ENCODE measurements at places on chromosomes 3 and 15.

GRCh38 chr15:97463696-97464095 is 496.8 kb upstream of the ARRDC4 start:
- no peak for DNase-seq

- DNase-seq, result no peak
Measured at GRCh38 chr3:134972836-134973455, 177.9 kb downstream of the EPHB1 start.

DNA sequence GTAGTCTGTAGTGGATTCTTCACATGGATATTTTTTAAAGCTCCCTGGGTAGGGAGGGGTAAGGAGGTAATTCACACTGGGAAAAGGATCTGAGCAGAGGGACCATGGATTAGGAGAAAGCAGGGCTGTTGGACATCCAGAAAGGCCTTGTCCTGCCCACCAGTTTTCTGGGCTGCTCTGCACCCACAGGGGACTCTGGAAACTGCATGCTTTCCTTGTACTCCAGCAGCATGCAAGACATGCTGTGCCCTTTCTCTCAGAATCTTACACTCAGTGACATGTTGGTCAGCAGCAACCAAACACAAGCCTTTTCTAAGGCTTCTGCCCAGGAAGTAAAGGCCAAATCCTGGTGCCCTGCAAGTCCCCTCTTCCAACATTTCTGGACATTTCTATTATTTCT is 2.5 kb upstream of the FBN1 start:
- no peak for DNase-seq

DNA sequence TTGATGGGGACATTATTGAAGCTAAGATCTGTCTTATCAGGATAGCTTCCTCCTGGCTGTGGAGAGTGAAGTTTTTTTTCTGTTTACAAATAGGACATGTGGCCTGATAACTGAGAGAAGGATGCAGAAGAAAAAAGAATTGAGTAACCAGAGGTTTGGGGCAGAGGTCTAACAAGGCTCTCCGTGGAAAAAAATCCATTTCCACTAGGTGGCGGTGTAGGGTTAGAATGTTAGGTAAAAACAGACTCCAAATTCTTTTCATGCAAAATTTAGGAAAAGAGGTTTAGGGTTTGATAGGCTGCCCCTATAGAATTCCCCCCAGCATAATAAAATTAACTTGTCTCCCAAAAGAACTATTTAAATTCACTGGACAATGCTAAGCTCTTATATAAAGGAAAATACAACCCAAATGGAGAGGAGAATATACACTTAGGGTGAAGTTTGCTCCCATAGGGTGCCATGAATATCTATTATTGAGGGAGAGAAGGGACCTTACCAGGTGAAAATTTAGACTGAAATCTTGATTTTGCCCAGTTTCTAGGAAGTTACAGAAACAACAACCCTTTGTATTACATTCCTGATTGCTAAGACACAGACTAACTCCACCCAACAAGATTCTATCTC is 1560.4 kb downstream of the OTOL1 start:
- peak; percentile 70 for DNase-seq

DNA sequence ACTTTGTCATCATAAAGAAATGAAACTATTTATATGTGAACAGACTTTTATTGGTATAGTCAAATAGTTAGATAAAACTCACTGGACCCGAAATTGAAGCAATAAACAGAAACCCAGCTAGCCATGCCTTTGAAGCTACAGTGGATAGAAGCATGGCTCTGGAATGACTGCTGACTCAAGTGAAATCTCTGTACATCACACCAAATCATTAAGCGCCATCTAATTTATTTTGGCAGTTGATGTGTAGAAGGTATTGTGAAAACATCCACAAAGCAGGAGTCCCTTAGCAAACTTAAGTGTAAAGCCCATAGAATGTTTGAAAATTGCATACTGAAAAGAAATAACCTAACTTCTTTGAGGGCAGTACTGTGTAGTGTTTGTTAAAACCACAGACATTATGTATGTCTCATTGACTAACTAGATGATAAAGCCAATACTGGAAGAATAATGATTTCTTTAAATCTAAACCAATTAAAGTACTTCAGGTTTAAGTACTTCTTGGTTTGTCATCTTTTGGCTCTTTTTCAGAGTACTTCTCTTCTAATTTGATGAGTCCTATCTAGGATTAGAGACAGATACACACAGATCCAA is 42.8 kb upstream of the FBXL22 start:
- DNase-seq, result no peak

- DNase-seq, result no peak
Measured at GRCh38 chr3:72474775-72475174, 373.5 kb downstream of the SHQ1 start.

- no peak for DNase-seq
Measured at GRCh38 chr3:186368176-186368575, 6.1 kb upstream of the DGKG start.

DNA sequence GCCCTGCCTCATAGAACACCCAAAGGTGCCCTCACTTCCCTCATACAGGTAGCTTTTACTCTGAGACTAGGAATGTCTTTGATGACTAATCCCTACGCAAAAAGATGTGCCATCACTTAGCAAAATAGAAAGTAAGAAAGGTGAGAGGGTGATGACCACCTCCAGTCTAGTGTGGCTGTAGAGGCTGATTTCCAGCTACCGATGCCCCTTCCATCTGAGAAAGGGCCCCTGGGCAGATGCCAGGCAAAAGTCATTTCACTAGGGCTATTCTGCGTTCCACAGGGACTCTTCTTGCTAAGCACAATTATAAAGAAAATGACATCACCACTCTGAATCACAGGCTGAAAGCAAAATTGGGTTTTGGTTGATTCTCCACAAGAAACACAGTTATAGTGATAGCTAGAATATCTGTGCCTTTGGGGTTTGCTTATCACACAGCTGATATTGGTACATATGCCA is 77.4 kb downstream of the RBPMS2 start:
- DNase-seq, result no peak

DNA sequence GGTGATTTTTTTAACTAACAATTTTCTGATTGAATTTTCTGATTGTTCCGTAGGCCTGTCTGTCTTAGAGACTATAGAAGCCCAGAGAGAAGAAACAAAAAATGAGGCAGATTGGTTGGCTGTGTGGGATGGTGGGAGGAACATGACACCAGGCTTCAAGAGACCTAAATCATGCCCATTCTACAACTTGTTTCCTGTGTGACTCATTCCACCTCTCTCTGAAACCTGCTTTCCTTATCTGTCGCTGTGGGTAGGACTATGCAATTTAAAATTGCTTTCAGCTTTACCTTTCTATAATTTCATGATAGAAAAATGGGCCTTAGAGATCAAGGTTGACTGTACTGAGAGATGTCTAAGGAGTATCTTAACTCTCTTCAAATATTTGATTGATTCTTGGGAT is 44.5 kb downstream of the OXNAD1 start:
- no peak for DNase-seq

GRCh38 chr3:126014252-126014651 is 45.3 kb downstream of the ROPN1B start:
- DNase-seq, result peak; percentile 70

- DNase-seq, result no peak
Measured at GRCh38 chr3:148534089-148534988, 163.4 kb upstream of the AGTR1 start.

DNA sequence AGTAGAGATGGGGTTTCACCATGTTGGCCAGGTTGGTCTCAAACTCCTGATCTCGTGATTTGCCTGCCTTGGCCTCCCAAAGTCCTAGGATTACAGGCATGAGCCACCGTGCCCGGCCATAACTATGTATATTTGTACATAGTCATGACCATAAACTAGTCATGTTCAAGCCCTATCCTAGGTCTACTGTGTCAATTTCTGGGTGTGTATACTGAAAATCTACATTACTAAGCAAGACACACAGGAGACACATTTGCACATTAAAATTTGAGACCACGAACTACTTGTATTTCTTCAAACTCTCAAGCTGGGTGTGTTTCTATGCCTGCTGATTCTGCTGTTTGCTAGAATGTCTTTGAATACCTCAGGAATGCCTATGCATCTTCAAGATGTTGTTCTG is 451.3 kb upstream of the MCTP2 start:
- DNase-seq, result no peak

GRCh38 chr3:21643752-21644151 is 107.3 kb downstream of the ZNF385D start:
- no peak for DNase-seq

DNA sequence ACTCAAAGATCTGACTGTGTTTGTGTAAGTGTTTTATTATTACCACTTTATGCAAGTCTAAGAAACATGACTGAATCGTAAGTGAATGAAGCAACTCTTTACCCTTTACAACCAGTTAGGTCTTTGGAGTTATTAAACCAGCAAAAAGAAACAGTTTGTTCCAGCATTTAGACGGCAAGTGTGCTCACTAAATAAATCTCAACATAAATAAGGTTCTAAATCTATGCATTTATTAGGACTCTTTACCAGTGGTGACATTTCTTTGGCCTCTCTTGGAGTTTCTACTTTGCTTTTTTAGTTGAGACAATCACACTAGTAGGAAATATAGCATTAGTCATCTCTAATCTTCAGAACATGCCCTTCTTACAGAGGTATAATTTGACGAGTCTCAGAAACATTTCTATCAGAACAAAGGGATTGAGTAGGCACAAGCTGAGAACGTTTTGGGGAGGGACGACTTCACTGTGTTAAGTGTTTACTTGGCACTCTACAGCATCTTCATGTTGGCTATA is 739.9 kb upstream of the NR2F2 start:
- no peak for DNase-seq

DNA sequence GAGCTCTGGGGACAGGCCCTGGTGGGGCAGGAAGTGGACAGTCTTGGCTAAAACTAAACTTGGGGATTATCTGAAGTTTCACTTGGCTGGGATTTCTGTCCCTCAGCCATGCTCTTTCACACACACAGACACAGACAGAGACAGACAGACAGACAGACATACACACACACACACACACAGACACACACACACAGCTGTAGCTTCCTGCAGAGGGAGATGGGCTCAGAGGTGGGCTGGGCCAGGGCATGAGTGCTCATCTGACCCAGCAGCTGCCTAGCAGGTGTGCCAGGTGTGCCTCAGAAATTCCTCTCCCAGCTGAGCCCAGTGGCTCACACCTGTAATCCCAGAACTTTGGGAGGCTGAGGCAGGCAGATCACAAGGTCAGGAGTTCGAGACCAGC is 3.3 kb downstream of the RHOV start:
- no peak for DNase-seq

- no peak for DNase-seq
Measured at GRCh38 chr3:78900880-78901279, 866.9 kb downstream of the ROBO1 start.

DNA sequence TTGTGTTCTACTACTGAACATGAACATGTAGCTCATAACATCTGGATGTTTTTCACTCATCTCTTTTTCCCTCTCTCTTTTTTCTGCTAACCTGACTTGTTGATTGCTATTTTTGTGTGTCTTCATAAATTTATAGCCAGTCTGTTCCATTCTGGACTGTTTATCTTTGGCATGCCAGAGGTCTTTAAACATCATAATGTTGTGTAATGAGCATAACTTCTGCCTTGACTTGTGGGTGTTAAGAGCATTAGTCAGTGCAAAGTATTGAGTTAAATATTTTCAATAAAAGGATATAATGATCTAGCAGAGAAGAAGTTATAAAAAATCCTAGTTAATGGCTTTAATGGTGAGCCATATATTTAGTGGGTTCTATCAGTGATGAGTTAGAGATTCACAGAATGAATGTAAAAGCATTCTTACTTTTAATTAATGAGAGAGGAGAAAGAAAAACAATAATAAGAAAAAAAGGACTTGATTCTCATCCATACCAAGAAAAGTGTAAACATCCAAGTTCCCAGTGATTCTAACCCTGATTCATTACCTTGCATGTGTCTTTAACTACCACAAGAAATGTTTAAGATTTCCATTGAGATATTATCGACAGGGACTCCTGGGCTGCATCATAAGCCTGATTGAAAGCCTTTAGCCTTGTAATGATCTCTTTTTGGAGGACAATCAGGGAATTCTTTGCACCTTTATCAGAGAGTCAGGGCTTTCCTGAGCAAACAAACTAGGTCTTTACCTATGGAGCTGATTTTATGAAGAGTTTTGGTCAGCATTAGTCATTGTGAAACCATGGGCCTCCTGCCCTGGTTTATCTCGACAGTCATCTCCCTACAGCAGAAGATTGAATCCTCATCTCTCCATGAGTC is 22.9 kb downstream of the MITF start:
- DNase-seq, result no peak

GRCh38 chr15:63968700-63969099 is 77.6 kb downstream of the DAPK2 start:
- DNase-seq, result peak; percentile 20

DNA sequence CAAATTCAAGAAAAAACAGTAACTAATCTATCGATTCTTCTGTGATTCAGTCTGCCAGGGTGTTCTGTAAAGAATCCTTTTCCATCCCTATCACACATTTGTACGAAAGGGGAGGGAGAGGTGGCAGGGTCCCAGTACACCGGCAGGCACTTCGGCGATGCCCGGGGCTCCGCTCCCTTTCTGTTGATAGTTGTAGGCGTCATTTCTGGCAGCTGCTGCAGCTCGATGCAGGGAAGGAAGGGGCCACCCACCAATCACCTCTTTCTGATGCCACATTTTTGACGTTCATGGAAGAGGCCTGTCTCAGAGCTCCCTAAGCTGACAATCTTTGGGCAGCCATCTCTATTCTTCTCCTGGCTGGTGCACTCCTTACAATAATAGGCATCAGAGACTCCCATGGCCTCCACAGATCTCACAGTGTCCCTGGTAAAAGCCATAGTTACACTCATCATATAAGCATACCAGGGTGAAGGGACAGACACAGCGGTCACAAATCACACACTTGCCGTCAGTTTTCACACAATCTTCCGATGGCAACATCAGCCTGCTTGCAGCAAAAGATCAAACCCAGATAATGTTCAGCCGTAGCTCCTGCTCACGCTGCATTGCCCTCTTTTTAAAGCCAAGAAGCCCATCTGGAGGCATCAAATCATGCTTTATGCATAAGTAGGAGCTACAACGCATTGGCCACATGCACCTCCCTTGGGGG is 60.8 kb upstream of the ZBTB38 start:
- no peak for DNase-seq

Measured in COLO829 (cell line).